ENCODE measurements at places on chromosomes 2 and 18. TPM values are rescaled to one million over a fixed set of nuclear protein-coding genes. Genes with fewer than 3 reads are reported as not detected.

GLI2 gene
- 8.1 TPM for polyA plus RNA-seq

- no peak for DNase-seq
Observed at GRCh38 chr2:215020283-215020682, 118.1 kb downstream of the ABCA12 start.

- DNase-seq, result no peak
Observed at GRCh38 chr2:151490276-151490675, 80.6 kb downstream of the RIF1 start.

DNA sequence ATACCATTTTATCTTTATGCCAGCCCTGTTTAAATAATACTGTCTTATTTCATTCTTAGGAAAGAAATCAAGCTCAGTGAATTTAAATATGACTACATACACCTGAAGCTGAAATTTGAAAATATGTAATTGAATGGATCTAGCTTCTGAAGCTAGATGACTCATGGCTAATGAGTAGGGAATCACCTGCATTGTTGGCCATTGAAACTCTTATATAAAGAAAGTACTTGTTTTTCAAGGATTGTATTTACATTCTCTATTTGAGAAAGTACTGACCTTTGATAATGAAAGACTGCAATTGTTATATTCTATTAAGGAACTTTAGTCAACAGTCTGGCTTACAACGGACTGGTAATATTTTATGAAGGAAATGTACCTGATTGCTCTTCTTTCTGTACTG lies 346.7 kb upstream of the LRATD1 start:
- DNase-seq, result no peak

CIB4 gene
- not detected for polyA plus RNA-seq

DNA sequence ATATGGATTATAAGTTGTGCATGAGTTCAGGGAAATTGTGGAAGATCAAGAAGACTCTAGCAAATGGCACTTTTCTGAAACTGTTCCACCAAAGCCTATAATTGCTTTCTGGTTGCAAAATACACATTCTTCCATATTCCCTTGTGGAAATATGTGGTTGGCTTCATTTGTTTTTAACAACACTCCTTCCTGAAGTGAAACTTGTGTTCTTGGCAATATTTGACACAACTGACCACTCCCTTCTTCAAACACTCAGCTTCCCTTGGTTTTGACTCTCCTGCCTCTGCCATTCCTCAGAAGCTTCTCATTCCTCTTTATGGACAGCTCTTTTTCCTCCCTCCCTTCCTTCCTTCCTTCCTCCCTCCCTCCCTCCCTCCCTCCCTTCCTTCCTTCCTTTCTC lies 192.3 kb downstream of the PMAIP1 start:
- no peak for DNase-seq

DNA sequence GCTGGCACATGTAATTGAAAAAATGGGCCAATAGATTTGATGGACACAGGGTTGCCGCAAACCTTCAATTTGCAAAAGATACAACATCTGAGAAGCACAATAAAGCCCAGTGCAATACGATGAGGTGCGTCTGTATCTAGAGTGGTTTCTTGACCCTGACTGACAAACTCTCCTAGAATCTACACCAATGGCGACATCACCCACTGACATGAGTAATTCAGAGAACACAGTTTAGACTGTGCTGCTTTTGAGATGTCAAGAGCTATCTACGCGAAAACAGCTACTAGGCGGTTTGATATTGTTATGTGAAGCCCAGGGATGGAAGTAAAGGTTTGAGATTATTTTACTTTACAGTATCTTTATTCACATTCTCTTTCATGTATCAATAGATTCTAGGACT lies 104.9 kb downstream of the EIPR1 start:
- DNase-seq, result no peak

UGT1A4 gene
- not detected for polyA plus RNA-seq

DNER gene
- polyA plus RNA-seq, result 0.02 TPM

- DNase-seq, result no peak
Observed at GRCh38 chr2:98944775-98945174, 8.8 kb upstream of the CRACDL start.

DNA sequence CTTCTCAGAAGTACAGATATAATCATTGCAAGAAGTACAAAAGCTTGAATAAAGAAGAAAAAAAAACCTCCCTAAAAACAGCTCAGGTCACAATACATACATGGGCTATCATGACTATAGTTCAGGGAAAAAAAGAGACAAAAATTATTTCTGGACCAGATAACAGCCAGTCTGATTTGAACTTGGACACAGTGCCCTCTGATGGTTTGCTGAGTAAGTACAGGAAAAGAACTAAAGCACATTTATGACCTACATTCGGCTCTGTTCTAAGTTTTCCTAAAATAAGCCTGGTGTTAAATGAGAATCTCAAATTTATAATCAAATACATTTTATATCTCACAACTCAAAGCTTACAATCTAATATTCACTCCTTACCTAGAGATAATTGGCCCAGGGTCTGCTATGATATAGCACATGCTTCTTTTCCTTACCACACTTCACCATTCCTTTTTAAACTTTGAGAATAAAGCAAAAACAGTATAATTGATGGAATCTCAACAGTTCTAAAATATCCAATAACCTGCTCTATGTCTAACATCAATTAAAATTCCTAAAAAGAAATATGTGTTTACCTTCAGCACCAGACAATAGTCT lies 81.1 kb downstream of the RAPH1 start:
- no peak for DNase-seq

GRCh38 chr2:236193026-236193425 lies 24.8 kb upstream of the GBX2 start:
- DNase-seq, result no peak

SLC4A3 gene
- polyA plus RNA-seq, result 7.6 TPM

TRIM43 gene
- polyA plus RNA-seq, result not detected

TSPYL6 gene
- not detected for polyA plus RNA-seq

DNA sequence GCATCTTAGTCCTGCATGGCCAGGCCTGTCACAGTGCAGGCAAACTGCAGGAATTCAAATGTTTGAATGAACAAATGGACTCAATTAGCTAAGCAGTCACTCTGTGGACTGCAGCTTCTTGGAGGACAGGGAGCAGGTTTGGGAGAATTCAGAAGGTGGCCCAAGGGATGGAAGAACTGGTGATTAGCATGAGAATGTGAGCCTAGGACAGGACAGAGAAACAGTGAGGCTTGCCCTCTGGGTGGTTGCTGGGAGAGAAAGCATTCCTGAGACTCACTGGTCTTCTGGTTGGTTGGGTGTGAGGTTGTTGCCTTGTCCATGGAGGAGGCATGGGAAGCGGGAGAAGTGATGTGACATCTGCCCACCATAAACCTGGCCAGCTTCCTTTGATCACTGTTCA lies 13.7 kb downstream of the IL1RL2 start:
- DNase-seq, result no peak

FAM168B gene
- 85.6 TPM for polyA plus RNA-seq

RSAD2 gene
- polyA plus RNA-seq, result 0.22 TPM

FOXI3 gene
- polyA plus RNA-seq, result not detected

CCT7 gene
- polyA plus RNA-seq, result 285 TPM

DNA sequence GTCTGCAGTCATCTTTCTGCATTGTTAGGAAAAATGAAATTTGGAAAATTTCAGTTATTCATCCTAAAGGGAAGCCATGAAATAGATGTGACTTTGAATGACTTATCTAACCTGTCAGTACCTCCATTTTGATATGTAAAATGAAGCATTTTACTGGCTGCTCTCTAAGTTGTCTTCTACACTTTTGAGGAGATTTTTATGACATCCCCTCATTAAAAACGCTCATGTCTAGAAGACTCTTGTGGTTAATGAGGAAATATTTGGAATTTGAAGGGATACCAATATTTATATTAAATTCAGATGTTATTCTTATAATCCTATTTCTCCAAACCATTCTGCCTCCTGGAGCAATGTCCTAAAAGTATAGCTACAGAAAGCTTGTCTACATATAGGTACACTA lies 73.8 kb upstream of the THUMPD2 start:
- no peak for DNase-seq

DNA sequence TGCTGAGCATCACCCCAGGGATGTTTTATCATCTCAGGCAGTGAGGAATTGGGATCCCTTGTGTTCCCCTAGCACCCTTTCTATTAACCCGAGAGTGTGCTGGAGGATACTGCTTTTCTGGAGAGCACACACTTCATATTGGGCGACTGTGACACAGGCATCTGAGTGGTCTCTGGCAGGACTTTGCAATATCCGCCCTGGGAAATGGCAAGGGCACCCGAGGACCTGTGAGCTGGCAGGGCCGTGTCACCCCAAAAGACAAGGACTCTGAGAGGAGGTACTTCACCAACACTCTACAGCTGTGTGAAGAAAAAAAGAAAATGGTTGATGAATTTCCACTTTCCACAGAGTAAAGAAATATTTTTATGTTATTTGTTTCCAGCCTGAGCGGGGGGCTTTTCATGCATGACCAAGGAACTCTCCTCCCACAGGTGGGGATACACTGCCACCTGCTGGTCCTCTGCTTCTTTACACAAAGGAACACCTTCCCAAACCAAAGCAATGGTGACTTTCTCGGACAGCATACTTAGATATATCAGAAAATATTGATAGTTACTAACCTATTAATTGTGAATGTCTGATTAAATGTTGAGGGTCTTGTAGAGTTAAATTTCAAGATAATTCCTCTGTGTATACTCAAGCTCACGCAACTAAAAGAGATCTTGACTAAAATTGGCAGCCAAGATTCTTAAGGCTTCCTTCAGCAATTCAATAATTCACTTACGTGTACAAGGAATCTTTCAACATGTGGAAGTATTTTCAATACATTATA lies 45.9 kb upstream of the REG3G start:
- no peak for DNase-seq

DNA sequence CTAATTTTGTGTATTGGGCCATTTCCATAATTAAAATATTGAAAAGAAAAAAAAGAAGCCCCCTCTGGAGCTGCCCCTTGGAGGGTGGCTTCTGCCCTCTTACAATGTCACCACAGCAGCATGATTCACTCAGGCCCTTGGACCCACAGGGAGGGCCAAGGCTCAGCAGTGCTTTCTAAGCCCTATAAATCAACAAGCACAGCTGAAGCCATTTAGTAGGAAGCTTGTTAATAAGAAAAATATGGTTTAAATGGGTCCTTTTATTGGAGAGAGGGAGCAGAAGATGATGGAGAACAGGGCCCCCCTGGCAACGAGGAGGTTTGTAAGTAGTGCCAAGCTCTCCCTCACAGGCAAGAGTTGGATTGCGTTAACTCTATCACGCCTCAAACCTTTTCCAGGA lies 107.6 kb upstream of the FZD7 start:
- DNase-seq, result no peak

- no peak for DNase-seq
Observed at GRCh38 chr2:135096665-135097446, 44.8 kb downstream of the RAB3GAP1 start.

DNA sequence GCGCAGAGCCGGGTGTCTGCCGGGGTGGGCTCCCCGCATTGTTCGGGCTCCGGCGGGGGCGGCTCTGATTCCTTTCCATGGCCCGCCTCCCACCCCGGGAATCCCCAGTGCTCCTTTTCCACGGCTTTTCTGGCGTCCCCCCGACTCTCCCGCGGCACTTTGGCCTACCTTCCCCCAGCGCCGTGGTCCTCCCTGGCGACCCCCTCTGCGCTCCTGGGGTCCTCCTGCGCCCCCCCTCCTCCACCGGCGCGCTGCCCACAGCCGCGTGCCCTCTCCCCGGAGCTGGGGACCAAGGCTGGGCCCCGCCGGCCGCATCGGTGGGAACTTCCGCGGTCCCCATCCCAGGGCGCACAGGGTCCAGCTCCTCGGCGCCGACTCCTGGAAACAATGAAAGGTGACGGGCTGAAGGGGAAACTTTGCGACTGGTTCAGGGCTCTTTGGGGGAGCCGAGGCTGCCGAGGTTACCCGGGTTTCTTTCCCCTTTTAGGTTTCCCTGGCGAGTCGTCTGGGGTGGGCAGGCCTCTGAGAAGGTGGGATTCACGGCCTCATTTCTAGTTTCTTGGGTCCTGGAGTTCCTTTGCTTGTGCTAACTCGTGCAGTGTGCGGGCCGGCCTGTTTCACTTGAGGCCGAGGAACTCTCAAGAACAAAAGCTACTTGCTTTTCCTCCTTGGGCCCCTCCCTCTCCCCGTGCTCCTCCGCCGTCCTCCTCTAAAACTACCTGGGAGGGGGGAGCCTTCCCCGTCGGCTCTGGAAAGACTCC lies 2.2 kb downstream of the TGIF1 start:
- no peak for DNase-seq

DNA sequence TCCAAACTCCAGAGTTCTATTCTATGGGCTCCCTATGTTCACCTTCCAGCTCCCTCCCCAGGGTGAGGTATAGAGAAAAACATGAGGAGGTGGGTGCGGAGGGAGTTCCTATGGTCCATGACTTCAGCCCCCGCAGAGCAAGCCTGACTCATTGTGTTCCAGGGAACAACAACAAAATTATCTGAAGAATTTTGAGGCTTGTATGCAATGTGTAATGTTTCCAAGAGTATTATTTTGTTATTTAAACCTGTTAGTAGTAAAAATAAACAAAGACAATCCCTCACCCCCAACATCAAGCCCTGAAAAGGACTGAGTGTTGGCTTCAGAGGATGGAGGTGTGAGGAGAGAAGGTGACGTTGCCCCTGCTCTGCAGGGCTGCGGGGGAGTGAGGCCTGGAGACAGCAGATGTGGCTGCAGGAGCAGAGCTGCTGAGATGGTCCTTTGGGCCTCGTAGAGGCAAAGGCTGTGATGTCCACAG lies 29.0 kb downstream of the LAMA3 start:
- DNase-seq, result no peak

DNA sequence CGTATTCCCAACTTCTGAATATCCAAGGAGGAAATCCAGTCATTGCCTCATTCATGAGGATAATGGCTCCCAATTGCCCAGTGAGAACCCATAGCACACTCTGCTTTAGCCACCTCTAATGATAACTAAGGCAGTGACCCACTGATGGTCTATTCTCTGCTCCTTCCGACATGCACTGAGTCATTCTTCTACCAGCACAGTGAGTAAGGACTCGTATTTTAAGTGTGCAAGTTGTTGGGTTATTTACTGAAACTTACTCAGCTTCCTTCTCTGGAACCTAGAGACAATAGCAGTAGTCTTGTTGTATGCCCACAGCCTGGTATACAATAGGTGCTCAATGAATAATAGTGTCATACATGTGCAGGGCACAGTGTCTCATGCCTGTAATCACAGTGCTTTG lies 81.1 kb upstream of the ZNF397 start:
- no peak for DNase-seq

DNA sequence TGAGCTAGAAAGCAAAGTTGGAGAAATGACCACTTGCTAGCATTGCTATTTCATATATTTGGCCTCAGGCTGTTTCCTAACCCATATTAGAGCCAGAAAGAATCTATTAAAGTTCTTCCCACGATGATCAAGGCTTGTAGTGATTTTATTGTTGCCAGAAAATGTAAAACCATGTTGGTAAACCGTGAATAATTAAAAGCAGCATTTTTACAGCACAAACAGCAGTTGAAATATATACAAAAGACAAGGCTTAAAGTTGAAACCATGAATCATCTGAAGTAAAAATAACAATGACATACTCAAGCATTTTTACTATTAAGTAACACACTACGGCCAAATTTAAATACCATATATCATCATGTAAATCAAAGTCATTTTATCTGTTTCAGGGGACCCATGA lies 27.7 kb upstream of the DSC3 start:
- DNase-seq, result no peak

- no peak for DNase-seq
Observed at GRCh38 chr18:48974304-48975119, 23.7 kb upstream of the SMAD7 start.

HDLBP gene
- polyA plus RNA-seq, result 948 TPM

PMAIP1 gene
- 6.8 TPM for polyA plus RNA-seq

SLC40A1 gene
- polyA plus RNA-seq, result 0.47 TPM
